ENCODE measurements at places on chromosomes 7 and 10.

DNA sequence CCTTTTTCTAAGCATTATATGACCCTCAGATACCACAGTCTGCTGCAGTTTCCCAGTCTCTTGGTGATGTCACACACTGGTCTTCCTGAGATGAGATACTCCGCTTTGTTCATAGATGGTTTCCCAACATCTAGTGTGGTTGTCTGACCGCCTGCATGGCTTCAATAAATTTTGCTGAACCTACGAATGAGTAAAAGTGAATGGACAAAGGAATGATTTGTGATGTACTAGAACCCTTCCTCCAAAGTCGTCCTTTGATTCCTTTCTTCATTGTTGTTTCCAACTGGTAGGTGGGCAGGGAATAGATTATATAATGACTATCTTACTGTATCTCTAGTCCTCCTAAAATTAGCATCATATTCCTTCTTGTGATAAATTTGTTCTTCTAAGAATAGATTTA lies 82.5 kb downstream of the SLC35B4 start:
- no peak for DNase-seq

GRCh38 chr10:104512800-104513199 lies 128.3 kb upstream of the SORCS3 start:
- no peak for DNase-seq

DNA sequence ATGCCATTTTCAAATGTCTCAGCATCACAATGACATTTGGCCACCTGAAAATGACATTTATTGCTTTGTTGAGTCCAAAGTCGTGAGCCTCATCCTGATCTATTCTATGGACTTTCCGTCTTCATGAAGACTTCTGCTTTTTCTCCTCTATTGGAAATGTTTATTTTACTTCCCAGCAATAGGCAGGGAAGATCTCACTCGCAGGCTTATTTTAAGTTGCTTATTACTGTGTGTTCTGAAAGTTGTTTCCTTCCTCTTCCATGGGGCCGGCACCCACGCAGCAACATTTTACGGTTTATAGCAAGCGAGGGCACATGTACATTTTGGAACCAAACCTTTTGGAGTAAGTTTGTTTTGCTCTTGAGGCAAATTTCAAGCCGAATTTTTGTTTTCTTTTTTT lies 221.0 kb upstream of the KLF6 start:
- DNase-seq, result no peak

- DNase-seq, result no peak
Observed at GRCh38 chr10:78975926-78976325, 92.8 kb upstream of the ZMIZ1 start.

DNA sequence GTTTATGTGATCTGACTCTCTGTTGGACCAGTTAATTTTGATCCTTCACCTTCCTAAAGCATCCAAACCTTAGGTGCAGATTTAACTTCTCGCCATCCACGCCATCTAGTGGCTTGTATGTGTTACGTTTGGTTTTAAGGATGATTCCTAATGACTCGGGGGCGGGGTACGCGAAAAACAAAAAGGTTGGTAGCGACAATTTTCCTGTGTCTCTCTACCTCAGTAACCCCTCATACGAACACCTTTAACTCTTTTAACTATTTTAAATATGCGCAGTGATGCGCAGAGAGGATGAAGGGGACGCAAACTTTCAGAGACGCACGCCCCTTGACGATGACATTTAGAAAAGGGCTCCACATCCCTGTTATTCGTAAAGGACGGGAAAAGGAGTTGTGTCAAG lies 714 bp upstream of the KCND2 start:
- no peak for DNase-seq

DNA sequence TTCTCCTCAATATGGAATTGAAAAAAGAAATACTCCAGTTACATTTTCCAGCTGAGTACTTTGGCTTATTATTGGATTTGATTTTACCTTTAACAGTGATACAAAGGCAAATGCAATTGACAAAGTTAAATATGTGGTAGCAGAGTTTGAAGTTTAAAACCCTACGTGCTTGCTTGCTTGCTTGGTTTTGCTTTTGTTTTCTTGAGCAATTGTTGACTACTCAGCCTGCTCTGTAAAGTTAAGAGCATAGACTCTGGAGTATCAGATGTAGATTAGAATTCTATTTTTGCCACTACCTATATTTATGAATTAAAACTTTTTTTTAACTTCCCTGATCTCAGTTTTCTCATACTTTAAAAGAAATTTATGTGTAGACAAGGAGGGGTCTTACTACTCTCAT lies 51.4 kb downstream of the PCDH15 start:
- DNase-seq, result no peak

DNA sequence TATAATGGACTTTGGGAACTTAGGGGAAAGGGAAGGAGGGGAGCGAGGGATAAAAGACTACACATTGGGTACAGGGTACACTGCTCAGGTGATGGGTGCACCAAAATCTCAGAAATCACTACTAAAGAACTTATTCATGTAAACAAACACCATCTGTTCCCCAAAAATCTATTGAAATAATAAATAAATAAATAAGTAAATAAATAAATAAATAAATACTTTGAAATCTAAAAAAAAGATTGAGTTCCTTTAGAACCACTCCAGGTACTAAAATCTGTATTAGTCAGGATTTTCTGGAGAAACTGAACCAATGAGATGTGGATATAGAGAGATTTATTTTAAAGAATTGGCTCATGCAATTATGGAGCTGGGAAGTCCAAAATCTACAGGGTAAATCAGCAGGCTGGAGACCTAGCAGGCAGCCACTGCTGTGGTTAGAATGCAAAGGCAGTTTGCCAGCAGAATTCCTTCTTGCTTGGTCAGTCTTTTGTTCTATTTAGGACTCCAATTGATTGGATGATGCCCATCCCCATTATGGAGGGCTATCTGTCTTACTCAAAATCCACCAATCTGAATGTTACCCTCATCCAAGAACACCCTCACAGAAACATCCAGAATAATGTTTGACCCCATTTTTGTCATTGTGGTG lies 8.9 kb downstream of the IGFBP1 start:
- DNase-seq, result no peak

DNA sequence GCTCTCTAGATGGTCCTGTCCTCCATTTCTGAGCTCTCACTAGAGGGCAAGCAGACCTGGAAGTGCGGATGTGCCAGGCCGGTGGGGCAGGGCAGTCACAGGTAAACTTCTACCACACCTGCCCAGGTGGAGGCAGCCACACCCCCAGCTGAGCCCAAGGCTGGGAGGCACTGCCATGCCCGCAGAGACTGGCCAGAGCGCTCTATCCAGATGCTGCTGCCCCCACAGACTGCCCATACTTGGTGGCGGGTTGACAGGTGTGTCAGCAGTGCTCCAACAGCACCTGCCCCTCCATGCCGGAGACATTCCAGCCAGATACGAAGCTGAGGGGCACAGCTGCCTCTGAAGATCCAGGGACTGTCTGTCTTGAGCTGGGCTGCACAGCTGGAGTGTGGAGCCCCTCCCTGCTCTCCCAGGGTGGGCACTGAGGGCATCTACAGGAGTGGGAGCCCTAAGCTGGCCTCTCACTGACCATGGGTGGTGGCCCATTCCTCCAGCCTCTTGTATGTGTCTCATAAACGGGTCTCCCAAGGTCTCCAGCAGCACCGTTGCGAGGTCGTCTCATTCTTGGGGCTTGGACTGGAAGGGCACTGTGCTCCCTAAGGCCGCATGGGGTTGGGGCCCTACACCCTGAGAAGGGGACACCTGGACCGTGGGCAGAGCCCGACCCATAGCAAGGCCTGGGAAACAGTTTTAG lies 38.2 kb upstream of the PPIF start:
- DNase-seq, result no peak

DNA sequence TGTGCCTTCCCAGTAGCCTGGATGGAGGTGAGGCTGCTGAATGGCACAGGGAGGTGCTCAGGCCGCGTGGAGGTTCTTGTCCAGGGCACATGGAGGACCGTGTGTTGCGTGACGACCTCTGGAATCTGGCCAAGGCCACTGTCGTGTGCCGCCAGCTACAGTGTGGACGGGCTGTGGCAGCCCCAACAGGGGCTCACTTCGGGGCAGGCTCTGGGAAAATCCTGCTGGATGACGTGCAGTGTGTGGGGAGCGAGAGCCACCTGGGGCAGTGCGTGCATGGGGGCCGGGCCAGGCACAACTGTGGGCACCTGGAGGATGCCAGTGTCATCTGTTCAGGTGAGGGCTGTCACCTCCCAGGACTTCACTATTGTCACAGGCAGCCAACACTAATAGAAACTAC lies 50.2 kb upstream of the C10orf120 start:
- no peak for DNase-seq

DNA sequence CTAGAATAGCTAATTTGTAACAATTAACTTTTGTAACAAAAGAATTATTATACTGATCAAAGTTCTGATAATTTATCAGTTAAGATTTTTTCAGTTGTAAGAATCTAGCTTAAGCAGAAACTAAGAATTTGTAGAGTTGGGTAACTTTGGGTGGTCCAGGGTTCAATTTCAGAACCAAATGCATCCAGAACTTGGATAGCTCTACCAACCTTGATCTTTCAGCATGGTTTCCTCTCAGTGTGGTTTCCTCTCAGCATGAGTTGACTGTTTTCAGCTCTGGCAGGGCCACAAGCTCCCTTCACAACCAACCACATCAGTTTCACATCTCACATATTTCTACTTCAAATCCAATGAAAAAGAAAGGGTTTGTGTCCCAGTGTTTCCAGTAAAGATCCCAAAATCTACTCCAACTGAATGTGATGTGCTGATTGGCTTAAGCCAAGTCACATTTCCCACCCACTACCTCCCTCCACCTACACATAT lies 3.3 kb upstream of the FAS start:
- no peak for DNase-seq

- DNase-seq, result no peak
Observed at GRCh38 chr10:126409821-126410220, 21.5 kb upstream of the ADAM12 start.

DNA sequence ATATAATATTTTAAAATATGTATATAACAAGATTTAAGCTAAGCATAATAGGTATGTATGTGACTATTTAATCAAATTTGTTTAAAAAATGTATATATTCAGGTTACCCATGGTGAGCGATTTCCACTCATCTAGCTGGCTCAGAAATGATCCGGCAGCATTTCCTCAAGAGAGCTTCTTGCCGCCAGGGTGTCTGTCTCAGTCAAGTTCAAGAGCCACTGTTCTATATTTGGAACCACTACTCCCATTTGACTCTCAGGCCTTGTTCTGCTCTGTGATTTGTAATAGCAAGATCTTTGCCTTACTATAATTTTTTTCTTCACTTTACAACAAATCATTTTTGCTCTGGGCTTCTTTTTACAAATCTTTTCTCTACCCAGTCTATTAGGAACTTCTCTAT lies 48.7 kb upstream of the CNTNAP2 start:
- DNase-seq, result no peak

DNA sequence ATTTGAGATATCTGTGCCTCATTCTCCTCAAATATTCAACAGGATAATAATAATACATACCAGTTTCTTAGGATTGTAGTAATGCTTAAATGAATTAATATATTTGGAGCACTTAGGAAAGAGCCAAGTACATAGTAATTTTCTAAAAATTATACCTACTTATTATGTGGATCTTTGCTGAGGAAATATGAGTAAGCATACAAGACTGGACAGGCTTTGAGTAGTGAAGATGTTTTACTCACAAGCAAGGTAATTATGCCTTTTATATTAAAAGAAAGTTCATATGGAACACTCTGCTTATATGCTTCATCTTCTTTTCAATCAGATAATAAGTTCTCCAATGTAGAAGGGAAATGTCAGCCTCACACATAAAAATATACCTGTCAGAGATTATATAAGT lies 337.5 kb upstream of the KAT6B start:
- DNase-seq, result no peak

GRCh38 chr7:90951986-90952954 lies 312.0 kb upstream of the FZD1 start:
- no peak for DNase-seq

DNA sequence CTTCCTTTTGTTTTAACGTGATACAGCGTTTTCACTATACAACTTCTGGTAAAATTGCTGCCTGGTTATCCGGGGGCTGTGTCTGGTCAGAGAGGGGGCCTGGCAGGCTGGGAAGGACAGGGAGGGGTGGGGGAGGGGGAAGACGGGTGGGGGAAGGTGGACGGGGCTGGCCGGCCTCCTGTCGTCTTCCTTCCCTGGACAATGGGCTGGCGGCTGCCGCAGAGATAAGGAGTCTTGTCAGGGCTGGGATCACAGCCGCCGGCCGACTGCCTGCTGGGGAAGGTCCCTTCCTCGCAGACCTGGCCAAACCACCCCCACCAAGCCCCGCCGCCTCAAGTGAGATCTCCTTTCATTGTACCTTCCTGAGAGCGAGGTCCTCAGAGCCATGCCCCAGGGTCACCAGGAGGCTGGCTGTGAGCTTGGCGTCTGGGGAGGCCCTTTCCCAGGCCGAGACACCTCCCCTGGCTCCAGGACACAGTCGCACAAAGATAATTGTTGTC lies 151.2 kb upstream of the TNRC18 start:
- no peak for DNase-seq

DNA sequence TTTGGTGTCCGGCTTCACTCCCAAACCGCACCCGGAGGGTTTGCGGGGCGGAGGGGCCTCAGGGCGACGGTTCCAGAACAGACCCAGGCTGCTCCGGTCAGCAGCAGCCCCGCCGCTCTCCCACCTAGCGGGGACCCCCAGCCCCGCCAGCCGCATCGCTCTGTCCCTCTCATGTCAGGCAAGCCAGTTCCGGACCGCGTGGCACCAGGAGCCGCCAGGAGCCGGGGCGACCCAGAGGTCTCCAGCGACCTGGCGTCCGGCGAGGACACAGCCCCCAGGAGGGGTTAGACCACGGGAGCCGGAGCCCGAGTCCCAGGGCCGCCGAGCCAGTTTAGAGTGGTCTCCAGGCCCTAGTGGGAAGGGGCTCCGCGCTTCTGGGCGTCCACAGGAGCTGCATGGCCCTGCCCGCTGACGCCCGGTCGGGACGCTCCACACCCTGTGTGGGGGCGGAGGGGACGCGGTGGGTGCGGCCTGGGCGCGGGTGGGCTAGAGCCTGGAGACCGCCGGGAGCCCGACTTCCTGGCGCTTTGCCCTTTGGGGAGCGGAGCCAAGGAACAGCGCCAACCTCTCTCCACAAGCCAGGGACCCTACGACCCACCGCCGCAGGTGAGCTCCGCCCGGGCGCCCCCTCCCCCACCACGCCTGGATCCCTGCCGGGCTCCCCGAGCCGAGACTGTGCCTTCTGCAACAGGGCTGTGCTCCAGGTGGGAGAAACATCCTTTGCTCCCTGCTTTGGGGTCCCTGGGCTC lies 43.4 kb downstream of the ZNF117 start:
- DNase-seq, result no peak

- no peak for DNase-seq
Observed at GRCh38 chr10:58747687-58748086, 235.0 kb downstream of the BICC1 start.

DNA sequence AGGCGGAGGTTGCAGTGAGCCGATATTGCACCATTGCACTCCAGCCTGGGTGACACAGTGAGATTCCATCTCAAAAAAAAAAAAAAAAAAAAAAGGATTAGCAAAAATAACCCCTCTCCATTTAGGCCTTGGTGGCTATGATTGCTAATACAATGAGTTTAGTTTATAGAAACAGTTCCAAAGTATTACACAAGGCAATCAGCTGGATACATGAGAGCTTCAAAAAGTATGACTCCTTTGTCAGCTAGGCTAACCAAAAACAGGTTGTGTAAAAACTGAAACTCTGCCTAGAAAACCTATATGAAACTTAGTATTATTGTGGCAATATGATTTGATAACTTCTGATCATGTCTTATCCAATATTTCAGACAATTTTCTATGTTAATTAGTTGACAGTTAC lies 57.2 kb downstream of the SUGCT start:
- no peak for DNase-seq

GRCh38 chr10:8056871-8057331 lies 2.4 kb downstream of the GATA3 start:
- no peak for DNase-seq

- no peak for DNase-seq
Observed at GRCh38 chr7:41567031-41567730, 135.7 kb downstream of the INHBA start.

- no peak for DNase-seq
Observed at GRCh38 chr7:1136841-1137516, 23.0 kb downstream of the ZFAND2A start.

All from cortex of kidney (tissue), 1 donor.